Sigmoid colon (tissue), 7 donors: ENCODE measurements at places on chromosomes 1 and 21.
A peak's percentile ranks its signal among the peaks of the same experiment; 100 is the strongest.

DNA sequence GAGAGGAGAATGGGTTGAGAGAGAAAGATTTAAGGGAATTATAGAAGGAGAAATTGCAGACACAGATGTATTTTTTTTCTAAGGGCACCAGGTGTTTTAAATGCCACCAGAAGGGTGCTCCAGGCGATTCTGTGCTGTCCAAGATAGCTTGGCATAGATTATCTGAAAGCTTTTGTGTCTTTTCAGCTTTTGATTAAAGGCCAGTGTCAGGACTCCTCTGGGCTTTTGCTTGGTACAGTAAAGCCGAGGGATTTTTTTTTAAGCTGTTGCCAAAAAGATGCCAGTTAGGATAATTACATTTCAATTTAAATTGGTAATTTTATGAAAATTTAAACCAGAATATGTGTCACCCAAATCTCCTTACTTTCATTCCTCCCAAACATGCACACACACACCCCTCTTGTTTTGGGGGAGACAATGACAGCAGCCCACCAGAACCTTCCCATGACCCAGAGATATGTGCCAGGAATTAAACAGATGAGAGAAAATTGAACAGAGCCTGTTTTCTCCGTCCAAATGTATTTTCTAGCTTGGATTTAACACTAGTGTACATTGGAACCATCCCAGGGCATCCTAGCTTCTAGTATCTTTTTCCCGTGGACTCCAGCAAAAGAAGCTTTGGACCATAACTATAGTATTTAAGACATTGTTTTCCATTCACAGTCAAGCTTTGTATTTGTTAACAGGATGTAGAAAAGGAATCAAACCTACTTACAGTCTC, 670.7 kb upstream of the CXADR start:
- H3K27ac ChIP-seq = no peak overlapping the region
- no peak for DNase-seq

DNA sequence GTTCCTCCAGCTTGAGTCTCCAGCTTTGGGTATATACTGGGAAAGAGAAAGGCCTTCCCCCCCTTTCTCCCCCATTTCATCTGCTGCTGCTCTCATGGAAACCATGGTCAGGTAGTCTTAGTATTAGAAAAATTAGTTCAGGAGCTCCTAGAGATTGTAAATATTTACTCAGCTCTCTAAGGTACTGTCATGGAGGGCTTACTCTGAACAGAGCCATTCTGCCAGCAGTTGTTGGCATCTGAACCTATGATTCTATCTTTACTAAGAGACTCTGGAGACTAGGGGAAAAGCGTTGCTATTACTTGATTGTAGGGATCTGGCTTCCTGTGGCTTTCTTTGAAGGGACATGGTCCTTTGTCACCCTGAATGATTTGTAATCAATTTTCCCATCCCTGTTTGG, 6.1 kb downstream of the INTS3 start:
- H3K36me3 ChIP-seq = no peaks in the 10 kb centered on the region
- DNase-seq = no peak
- no peaks in the 10 kb centered on the region for H3K4me1 ChIP-seq
- no peaks in the 10 kb centered on the region for H3K27me3 ChIP-seq
- H3K27ac ChIP-seq = peak overlapping the region; percentile 53
- H3K4me3 ChIP-seq = no peak overlapping the region

DNA sequence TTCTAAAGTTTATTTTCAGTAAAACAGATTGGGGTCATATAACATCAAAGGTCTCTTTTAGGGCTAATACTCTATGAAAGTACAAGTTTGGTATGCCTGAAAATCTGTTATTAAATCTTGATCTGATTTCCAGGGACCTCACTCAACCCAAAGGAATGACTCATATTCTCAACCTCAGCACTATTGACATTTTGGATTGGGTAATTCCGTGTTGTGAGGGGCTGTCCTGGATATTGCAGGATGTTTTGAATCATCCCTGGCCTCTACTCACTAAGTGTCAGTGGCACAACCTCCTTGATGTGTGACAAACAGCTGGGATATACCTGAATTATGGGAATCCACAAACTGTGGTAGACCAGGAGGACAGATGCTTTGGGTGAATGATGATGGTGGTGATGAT, 51.5 kb upstream of the CYP2J2 start:
- H3K27me3 ChIP-seq = no peaks in the 10 kb centered on the region
- no peak for DNase-seq
- no peaks in the 10 kb centered on the region for H3K36me3 ChIP-seq
- H3K4me3 ChIP-seq = no peak overlapping the region
- H3K4me1 ChIP-seq = peaks cover 7% of the 10 kb centered on the region

- H3K36me3 ChIP-seq = no peaks in the 10 kb centered on the region
- H3K27me3 ChIP-seq = peaks cover 2% of the 10 kb centered on the region
- peaks cover 18% of the 10 kb centered on the region for H3K4me1 ChIP-seq
- no peak overlapping the region for H3K4me3 ChIP-seq
- DNase-seq = no peak
These were observed 13.4 kb downstream of the RAP1GAP start for GRCh38 chr1:21655748-21656147.

- H3K27ac ChIP-seq = peak overlapping the region; percentile 49
- DNase-seq = peak; percentile 73
- peaks cover 5% of the 10 kb centered on the region for H3K4me1 ChIP-seq
- no peaks in the 10 kb centered on the region for H3K36me3 ChIP-seq
- H3K27me3 ChIP-seq = no peaks in the 10 kb centered on the region
These were observed 26.8 kb upstream of the ZNF697 start for GRCh38 chr1:119674835-119675289.

DNA sequence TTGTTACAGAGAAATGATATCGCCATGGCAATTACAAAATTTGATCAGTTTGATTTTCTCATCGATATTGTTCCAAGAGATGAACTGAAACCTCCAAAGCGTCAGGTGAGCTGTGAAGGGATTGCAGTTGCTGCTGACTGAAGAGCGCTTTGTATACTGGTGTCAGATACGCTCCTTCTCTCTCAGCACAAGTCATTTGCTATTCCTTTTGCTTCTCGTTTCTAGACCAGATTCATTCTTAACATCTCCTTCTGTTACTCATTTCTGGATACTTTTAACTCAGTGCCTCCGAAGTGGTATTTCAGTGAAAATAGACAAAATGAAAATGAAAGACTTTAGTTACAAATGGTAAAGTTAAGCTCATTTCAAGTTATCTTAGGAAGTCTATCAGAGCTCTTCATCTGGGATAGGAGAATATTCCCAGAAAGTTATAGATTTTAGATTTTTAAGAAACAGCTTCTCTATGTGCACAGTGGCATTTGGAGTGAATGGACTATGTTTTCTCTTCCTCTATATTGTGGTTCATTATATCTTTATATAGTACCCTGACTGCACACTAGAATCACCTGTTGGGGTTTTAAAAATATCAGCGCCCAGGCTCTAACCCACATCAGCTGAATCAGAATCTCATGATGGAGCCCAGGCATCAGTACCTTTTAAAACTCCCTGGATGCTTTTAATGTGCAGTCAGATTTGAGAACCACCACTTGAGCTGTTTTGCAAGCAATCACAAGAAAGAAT, 30.3 kb upstream of the KCNQ4 start:
- H3K4me1 ChIP-seq = peaks cover 49% of the 10 kb centered on the region
- H3K36me3 ChIP-seq = peaks cover 21% of the 10 kb centered on the region
- H3K4me3 ChIP-seq = no peak overlapping the region
- no peak for DNase-seq
- peak overlapping the region; percentile 68 for H3K27ac ChIP-seq
- no peaks in the 10 kb centered on the region for H3K27me3 ChIP-seq

GRCh38 chr1:168767894-168768584, 39.0 kb upstream of the DPT start:
- peak overlapping the region; percentile 47 for H3K27ac ChIP-seq
- peaks cover 21% of the 10 kb centered on the region for H3K4me1 ChIP-seq
- no peaks in the 10 kb centered on the region for H3K27me3 ChIP-seq
- peak; percentile 78 for DNase-seq
- H3K36me3 ChIP-seq = no peaks in the 10 kb centered on the region
- H3K4me3 ChIP-seq = no peak overlapping the region
